Vein endothelial cell (primary cell): ENCODE measurements at places on chromosomes 16 and 17. TPM values are rescaled to one million over a fixed set of nuclear protein-coding genes. Genes with fewer than 3 reads are reported as not detected.

The RASL10B gene
- 0.19 and 0.33 TPM in 2 replicates for total RNA-seq

The SCGB1C2 gene
- not detected in 2 replicates for total RNA-seq

The SNF8 gene
- 84.3 and 101 TPM in 2 replicates for total RNA-seq

The CLEC18B gene
- total RNA-seq: 1.3 TPM in 1 of 2 replicates, not detected in the other

The KCNH4 gene
- under 0.01 TPM in 1 of 2 replicates, not detected in the other for total RNA-seq

The SLC35B1 gene
- total RNA-seq: 70.2 and 84.1 TPM in 2 replicates

The ACSM3 gene
- 6.4 and 66.6 TPM in 2 replicates for total RNA-seq

The FBXO31 gene
- 27.1 and 31.4 TPM in 2 replicates for total RNA-seq

The NATD1 gene
- 4.2 and 5.9 TPM in 2 replicates for total RNA-seq

The KRT28 gene
- not detected in 2 replicates for total RNA-seq

The ZSCAN10 gene
- total RNA-seq: not detected in 2 replicates

The PMP22 gene
- total RNA-seq: 30.7 and 77.2 TPM in 2 replicates
